ENCODE measurements at places on chromosomes 5 and 9. TPM values are rescaled to one million over a fixed set of nuclear protein-coding genes. Genes with fewer than 3 reads are reported as not detected.

DNA sequence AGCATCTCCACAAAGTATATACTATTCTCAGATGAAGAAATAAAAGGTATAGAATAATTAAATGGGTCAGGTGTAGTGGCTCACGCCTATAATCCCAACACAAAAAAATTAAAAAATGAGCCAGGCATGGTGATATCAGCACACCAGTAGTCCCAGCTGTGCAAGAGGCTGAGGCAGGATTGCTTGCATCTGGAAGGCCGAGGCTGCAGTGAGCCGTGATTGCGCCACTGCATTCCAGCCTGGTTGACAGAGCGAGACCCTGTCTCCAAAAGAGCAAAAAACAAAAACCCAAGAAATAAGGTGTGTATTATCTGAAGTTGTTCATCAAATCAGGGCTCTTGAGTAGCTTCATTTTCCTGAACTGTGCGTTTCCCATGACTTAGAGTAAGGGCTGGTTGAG lies 83.2 kb upstream of the MYO10 start:
- no peak for DNase-seq
- no peaks in the 10 kb centered on the region for H3K27me3 ChIP-seq
- no peak overlapping the region for H3K27ac ChIP-seq
- H3K4me1 ChIP-seq: no peaks in the 10 kb centered on the region
- no peaks in the 10 kb centered on the region for H3K36me3 ChIP-seq

- peaks cover 9% of the 10 kb centered on the region for H3K36me3 ChIP-seq
- H3K27ac ChIP-seq: no peak overlapping the region
- H3K4me3 ChIP-seq: no peak overlapping the region
- H3K4me1 ChIP-seq: no peaks in the 10 kb centered on the region
- no peaks in the 10 kb centered on the region for H3K27me3 ChIP-seq
- DNase-seq: no peak
Observed at GRCh38 chr5:141672841-141673813, 8.9 kb downstream of the ARAP3 start.

DNA sequence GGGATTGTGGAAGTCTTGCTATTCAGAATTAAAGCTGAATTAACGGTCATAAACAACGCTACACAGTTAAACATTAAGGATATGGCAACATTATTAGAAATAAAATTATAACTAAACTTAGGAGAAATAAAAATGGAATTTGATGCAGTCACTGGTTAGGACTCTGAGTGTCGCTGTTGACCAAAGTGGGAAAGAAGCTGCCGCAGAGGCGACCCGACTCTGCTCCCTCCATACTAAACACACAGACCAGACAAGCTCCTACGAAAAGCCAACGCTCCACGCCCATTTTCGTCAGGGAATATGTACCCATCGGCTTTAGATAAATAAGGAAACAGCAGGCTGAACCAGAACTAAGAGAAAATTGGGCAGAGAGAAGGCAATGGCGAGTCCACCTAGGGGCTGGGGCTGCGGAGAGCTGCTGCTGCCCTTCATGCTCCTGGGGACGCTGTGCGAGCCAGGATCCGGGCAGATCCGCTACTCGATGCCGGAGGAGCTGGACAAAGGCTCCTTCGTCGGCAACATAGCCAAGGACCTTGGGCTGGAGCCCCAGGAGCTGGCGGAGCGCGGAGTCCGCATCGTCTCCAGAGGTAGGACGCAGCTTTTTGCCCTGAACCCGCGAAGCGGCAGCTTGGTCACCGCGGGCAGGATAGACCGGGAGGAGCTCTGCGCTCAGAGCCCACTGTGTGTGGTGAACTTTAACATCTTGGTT lies at the start of gene PCDHGA5:
Gene PCDHGA5, plus strand, starts transcription at position 211 of the 709 bp plus-strand sequence. Its CDS starts 169 bp downstream, at position 380.
- H3K27ac ChIP-seq: no peak within 1 kb of the TSS
- no peaks in the 10 kb centered on the region for H3K36me3 ChIP-seq
- H3K4me1 ChIP-seq: no peaks in the 10 kb centered on the region
- no peaks in the 10 kb centered on the region for H3K27me3 ChIP-seq

Gene ATOX1
- total RNA-seq: 101 TPM

GRCh38 chr5:139638090-139638735 lies 9.9 kb upstream of the CXXC5 start:
- peak; percentile 95 for DNase-seq
- no peaks in the 10 kb centered on the region for H3K27me3 ChIP-seq
- H3K27ac ChIP-seq: peak overlapping the region; percentile 86
- H3K4me3 ChIP-seq: peak overlapping the region; percentile 58

DNA sequence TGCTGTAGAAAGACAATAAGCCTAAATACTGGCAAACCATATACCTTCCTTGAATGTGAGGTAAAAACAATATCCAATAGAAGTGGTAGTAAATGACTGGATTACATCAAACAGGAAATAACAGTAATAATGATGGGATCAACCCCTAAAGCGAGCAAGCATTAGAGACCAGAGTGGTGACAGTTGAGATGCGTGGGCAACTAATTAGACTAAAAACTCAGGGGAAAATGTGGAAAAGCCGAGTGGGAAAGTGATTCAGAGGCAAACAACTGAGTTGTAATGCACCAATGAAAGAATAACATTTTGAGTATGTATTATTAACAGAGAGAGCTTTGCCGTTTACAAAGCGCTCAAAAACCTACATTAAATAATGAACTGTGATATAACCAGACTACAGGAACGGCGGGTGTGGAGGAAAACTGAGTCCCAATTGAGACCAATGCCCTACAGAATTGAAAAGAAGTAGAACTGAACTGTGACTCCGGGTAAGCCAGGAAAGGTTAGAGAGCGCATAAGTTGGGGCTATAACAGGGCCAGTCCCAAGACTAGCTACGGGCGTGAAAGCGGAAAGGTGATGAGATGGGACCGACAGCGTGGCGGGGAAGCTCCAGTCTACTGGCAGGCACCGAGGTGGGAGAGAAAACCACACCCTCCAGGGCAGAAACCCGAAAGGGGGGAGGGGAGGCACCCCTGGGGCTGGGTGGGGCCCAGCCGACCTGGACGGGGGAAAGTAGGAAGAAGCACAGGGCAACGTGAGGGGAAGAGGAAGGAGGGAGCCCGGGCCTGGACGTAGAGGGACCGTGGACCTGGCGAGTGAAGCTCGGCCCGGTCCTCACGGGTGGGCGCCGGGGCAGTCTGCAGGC lies 592 bp downstream of the UBAP2 start:
- DNase-seq: peak; percentile 92
- peak overlapping the region; percentile 78 for H3K4me3 ChIP-seq
- H3K27me3 ChIP-seq: no peaks in the 10 kb centered on the region

Gene CEL
- 0.17 TPM for total RNA-seq

Gene WHRN
- total RNA-seq: 8.1 TPM

Data from esophagus muscularis mucosa (tissue), 4 donors.